ENCODE measurements at places on chromosomes 5 and 9. TPM values are rescaled to one million over a fixed set of nuclear protein-coding genes. Genes with fewer than 3 reads are reported as not detected.

TNPO1 gene
- 117 TPM for total RNA-seq

DNA sequence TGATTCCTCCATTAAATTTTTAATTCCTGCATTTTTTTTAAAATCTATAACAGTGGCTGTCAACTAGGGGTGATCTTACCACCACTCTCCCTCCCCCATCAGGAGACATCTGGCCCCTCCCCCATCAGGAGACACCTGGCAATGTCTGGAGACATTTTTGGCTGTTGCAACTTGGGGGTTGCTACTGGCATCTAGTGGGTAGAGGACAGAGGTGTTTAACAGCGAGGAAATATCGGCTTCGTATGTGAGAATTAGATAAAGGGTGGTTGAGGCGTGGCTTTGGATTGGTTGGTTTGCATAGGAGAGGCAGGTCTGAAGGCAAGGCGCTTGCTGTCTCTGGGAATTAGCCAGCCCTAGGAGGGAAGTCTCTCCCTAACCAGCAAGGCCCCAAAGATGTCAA is 10.5 kb downstream of the CDHR2 start:
- peaks cover 28% of the 10 kb centered on the region for H3K4me1 ChIP-seq
- peaks cover 3% of the 10 kb centered on the region for H3K27me3 ChIP-seq
- no peaks in the 10 kb centered on the region for H3K36me3 ChIP-seq
- peak overlapping the region; percentile 75 for H3K27ac ChIP-seq

GRCh38 chr9:85067792-85068191 is 398.3 kb downstream of the NTRK2 start:
- no peak overlapping the region for H3K4me3 ChIP-seq
- H3K4me1 ChIP-seq = no peaks in the 10 kb centered on the region
- no peak overlapping the region for H3K27ac ChIP-seq

FIBCD1 gene
- total RNA-seq = not detected

TNFSF15 gene
- total RNA-seq = not detected

GDNF gene
- total RNA-seq = not detected

- H3K4me3 ChIP-seq = peak overlapping the region; percentile 100
- H3K36me3 ChIP-seq = peaks cover 28% of the 10 kb centered on the region
- ATAC-seq = no peak
- no peaks in the 10 kb centered on the region for H3K27me3 ChIP-seq
Measured at GRCh38 chr5:150413176-150413901, 629 bp upstream of the CD74 start.

GRCh38 chr9:135239100-135239768 is 151.8 kb downstream of the OLFM1 start:
- no peaks in the 10 kb centered on the region for H3K4me1 ChIP-seq
- no peak overlapping the region for H3K4me3 ChIP-seq
- peaks cover 3% of the 10 kb centered on the region for H3K27me3 ChIP-seq
- H3K36me3 ChIP-seq = no peaks in the 10 kb centered on the region
- no peak for ATAC-seq
- no peak overlapping the region for H3K27ac ChIP-seq

GRCh38 chr9:111481885-111482636 is 2.1 kb downstream of the ECPAS start:
- peaks cover 28% of the 10 kb centered on the region for H3K4me1 ChIP-seq
- H3K27me3 ChIP-seq = no peaks in the 10 kb centered on the region
- no peak for ATAC-seq

SV2C gene
- 0.45 TPM for total RNA-seq

GRCh38 chr9:75593920-75594319 is 296.6 kb upstream of the PCSK5 start:
- no peaks in the 10 kb centered on the region for H3K36me3 ChIP-seq
- H3K4me3 ChIP-seq = no peak overlapping the region
- H3K27me3 ChIP-seq = peaks cover 9% of the 10 kb centered on the region
- no peak overlapping the region for H3K27ac ChIP-seq
- H3K4me1 ChIP-seq = no peaks in the 10 kb centered on the region
- no peak for ATAC-seq

DNA sequence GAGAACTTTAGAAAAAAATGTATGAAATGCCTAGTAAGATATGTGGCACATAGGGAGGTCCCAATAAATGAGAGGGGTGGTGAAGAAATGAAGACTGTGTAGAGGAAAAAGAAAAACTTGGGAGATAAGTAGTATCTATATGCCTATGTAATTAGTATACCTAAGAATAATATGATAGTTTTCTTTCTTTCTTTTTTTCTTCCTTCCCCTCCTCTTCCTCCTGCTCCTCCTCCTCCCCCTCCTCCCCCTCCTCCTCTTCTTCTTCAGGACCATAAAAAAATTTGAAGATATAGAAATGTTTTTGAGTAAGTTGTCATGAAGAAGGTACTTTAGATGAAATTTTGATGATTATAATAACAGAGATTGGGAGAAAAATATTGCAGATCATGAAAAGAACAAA is 857.4 kb downstream of the MAT2B start:
- no peak for ATAC-seq
- H3K4me1 ChIP-seq = no peaks in the 10 kb centered on the region
- no peaks in the 10 kb centered on the region for H3K36me3 ChIP-seq
- H3K27ac ChIP-seq = no peak overlapping the region

DNA sequence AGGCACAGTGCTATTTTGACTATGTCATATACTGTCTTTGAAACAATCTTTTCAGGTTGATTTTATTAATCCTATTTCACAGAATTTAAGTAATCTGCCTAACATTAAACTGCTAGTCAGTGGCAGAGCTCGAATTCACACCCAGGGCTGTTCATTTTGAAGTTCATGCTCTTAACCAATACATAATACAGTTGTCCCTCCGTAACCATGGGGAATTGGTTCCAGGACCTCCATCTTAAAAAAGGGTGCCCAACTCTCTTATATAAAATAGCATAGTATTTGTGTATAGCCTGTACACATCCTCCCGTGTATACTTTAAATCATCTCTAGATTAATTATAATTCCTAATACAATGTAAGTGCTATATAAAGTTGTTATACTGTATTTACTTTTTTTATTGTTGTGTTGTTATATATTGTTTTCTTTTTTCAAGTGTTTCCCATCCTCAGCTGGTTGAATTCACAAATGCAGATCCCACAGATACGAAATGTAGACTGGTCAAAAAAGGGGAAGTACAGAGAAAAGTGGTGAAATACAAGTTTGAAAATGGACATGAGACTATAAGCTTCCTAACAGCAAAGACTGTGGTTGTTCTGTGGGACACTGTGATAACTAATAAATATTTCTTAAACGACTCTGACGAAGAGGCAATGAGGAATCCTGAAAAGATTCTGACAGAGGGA is 18.3 kb downstream of the RFX3 start:
- no peak for ATAC-seq
- H3K27me3 ChIP-seq = no peaks in the 10 kb centered on the region
- H3K36me3 ChIP-seq = peaks cover 14% of the 10 kb centered on the region
- no peak overlapping the region for H3K4me3 ChIP-seq
- peaks cover 25% of the 10 kb centered on the region for H3K4me1 ChIP-seq
